Activated CD8-positive, alpha-beta memory T cell treated with anti-CD3 and anti-CD28 coated beads, Interleukin-2, amount 10 ng/mL, durations not matched to agents 7 days and 5 days (primary cell): ENCODE measurements at places on chromosomes 2 and 18.

DNA sequence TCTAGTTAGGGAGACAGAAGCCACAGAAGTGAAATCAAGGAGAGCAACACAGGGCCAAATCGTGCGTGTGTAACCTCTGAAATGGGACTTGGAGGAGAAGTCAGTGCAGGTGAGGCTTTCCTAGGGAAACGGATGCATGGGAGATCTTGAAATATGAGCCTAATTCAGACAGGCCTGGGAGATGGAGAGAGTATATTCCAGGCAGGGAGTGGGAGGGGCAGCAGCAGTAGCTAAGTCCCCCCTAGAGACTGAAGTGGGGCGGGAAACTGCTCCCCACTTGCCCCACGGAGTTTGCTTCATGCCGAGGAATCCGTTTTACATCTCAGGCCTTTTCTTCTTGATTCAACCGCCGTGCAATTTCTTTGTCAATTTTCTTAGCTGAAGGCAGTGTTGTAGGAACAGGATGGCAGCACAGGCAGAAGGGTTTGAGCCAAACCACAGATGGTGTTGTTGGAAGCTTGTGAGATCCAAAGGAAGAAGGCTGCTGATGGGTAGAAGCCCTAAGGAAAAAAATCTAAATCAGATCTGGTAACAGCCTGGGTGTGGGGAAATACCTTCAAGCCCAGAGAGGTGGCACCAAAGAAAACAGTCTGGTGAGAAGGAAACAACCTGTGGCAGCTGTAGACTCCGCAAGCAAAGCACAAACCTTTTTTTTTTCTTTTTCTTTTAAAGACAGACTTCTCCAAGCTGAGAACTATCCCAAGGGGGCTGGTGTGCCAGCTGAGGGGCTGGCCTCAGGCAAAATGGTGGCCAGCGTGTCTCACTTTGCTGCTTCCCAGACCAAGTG lies 40.2 kb downstream of the EPAS1 start:
- DNase-seq: no peak

- no peak for DNase-seq
These were observed 429.6 kb upstream of the SALL3 start for GRCh38 chr18:78549971-78550370.

GRCh38 chr2:51401546-51401945 lies 369.6 kb upstream of the NRXN1 start:
- DNase-seq: no peak

GRCh38 chr2:46498681-46499080 lies 19.3 kb downstream of the TMEM247 start:
- no peak for DNase-seq

GRCh38 chr2:126885751-126886210 lies 12.9 kb upstream of the TEX51 start:
- DNase-seq: no peak

GRCh38 chr2:195711478-195711877 lies 54.5 kb downstream of the SLC39A10 start:
- DNase-seq: no peak

DNA sequence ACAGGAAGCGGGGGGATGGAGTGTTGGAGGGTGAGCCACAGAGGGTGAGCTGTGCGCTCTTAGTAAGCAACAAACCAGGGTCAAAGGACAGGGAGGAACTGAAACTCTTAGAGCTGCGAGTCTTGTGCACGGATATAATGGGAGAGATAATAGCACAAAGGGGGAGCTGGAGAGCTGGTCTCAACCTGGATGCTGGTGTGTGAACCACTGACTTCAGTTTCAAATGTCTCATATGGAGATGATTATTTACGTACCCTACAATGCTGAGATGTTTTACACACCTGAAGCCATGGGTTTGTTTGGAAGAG lies 35.9 kb downstream of the PTGR3 start:
- no peak for DNase-seq

DNA sequence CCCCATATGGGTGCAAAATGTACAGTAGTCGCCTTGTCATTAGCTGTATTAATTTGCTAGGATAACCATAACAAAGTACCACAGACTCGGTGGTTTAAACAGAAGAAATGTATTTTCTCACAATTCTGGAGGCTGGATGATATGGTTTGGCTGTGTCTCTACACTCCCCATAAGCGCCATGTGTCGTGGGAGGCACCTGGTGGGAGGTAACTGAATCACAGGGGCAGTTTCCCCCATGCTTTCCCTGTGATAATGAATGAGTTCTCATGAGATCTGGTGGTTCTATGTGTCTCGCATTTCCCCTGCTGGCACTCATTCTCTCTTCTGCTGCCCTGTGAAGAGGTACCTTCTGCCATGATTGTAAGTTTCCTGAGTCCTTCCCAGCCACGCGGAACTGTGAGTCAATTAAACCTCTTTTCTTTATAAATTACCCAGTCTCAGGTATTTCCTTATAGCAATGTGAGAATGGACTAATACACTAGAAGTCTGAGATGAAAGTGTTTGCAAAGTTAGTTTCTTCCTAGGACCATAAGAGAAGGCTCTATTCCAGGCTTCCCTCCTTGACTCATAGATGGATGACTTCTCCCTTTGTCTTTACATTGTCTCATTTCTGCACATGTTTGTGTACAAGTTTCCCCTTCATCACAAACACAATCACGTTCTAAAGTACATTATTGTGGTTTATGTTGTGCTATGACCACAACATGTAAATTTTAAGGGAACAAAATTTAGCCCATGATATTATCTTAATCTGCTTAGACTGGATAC lies 1442.6 kb downstream of the SUCLG1 start:
- DNase-seq: no peak

DNA sequence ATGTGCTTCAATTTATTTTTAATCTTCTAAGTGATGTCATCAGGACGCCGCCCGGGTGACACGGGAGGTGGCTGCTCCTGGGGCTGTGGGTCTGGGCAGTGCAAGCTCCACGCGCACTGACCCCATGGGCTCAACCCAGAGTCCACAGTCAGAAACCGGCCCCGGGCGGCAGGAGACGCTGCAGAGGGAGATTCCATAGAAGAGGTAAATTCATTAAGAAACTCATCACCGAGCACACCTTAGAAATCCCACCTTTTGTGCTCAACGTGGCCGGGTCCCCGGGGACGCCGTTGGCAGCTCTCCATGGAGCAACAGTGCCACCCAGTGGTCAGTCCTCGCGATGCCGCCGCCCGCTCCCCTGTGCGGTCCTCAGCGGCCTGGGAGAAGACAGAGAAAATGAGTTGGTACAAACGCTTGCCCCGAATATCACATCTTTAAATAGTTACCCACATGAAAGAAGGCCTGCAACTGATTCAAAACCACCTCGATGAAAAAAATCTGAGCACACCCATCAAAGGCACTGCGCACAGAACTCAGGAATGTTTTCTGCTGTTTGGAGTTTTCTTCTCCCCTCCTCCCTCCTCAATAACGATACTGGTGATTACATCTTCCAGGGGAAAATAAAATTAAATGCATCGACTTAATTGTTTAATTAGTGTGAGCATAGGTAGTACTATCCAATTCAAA lies 92.6 kb downstream of the CMPK2 start:
- peak; percentile 72 for DNase-seq

DNA sequence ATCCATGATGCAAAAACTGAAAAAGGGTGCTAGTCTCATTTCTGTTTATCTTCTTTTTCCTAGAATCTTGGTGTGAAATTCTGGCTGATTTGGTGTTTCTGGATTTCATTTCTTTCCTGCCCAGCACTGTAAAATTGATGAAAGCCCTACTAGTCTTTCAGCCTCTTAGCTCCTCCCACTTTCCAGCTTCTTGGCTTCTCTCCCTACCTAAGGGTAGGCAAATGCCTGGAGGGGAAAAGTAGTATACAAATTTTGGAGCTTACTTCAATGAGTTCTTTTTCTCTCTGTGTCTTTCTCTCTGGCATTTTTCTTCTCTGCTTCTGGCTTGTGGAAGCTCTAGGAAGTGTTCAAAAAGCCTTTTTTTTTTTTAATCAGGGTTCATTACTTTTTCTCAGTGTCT lies 160.5 kb downstream of the XIRP2 start:
- DNase-seq: no peak

GRCh38 chr2:228917220-228917619 lies 353.9 kb downstream of the PID1 start:
- no peak for DNase-seq

- no peak for DNase-seq
These were observed 20.3 kb downstream of the SPOPL start for GRCh38 chr2:138521821-138522220.

GRCh38 chr2:200655918-200656580 lies 70.2 kb downstream of the AOX1 start:
- no peak for DNase-seq

DNA sequence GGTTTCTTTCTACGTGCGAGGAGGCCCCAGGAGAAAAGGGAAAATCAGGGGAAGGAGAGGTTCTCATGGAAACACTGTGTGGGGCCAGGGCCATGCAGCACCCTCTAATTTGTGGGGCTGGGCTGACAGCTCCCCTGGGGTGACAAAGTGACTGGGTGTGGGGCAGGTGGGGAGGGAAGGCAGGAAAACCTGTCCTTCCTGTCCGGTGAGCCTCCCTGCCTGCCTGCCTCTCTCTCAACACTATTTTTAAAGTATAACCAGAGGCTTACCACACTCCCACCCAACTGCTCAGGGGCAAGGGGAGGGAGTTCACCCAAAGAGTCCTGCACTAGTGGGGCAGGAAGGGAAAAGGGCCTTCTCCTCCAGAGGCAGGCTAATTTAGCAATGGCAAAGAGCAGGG lies 10.5 kb upstream of the EPAS1 start:
- DNase-seq: no peak

- no peak for DNase-seq
These were observed 217.1 kb downstream of the KLHL29 start for GRCh38 chr2:23602116-23602515.

DNA sequence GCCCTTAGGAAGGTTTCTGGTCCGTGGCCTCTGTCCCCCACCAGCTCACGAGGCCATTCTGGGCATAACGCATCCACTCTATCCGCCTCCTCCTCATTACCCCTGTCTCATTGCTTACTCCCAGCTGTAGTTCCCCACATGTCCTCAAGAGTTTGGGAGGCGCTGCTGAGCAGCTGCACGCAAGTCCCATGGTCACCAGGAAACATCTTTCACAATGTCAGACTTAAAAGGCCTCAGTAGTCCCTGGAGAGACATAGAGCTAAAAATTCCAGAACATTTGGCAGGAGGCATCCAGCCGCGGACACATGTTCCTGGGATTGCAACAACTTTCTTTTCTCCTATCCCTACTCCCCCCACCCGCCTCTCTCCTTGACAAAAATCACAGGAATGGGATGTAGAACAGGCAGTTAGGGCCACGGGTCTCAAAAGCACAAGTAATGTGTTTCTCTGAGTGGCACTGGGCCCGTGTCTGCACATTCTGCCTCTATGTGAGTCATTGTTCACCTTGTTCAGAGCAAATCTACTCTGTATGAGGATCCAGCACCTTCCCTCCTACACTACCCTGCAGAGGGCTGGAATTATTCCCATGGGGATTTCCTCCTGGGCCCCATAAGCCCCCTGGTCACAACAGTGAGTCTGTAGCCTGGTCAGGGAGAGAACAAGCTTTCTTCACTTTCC lies 8.1 kb downstream of the LBH start:
- peak; percentile 79 for DNase-seq

- DNase-seq: no peak
These were observed 141.8 kb downstream of the MEIS1 start for GRCh38 chr2:66576561-66577320.

DNA sequence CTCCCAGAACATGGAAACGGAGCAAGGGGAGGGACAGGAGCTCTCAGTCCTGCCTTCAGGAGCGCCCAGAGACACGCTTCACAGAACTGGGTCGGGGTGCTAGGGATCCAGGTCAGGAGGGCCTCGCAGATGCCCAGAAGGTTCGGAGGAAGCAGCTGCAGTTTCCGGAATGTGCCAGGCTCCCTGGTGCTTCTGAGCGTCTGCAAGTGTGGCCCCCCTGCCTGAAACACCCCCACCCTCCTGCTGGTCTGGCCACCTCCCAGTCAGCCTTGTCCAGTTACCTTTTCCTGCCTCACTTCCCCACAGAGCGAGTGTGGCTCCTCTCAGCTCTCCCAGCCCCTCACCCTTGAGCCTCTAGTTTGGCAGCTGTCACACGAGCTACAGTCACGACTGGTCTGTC lies 88.3 kb upstream of the TAF1B start:
- DNase-seq: no peak

DNA sequence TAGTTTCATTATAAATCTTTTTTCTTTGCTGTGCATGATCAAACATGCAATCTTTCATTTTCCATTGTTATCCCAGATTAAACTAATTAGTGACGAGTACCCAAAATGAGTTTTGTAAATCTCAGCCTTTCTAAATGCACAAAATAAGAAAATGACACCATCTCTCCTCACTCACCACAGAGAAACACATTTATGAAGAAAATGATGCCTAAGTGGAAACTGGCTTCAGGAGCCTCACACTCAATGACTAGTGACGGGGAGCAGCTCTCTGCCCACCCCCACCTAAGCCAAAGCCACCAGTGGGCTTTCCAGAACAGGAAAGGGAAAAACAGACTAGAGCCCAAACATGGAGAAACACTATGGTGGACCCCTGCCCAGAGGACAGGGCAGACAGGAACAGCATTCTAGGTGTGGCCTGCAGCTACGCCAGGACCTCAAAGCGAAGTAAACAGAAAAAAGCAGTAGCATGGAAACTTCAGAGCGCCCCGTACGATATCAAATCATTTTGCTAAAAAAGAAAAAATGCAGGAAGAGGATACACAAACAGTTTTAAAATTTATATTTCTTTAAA lies 113.5 kb downstream of the RBMS1 start:
- DNase-seq: no peak

DNA sequence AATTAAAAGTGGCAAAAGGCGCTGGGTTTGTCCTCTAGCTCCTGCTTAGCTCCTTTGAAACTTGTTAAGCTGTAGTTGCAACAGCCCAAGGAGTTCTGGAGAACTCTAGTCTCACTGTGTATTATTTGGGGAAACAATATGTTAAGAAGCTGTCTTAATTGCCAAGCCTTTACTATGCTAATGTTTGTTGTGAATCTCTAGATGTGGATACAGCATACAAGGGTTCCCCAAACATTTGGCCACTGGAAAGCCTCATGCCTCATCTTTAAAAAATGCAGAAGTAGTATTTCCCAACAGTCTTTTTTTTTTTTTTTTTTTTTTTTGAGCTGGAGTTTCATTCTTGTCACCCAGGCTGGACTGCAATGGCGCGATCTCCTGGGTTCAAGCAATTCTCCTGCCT lies 236.7 kb downstream of the PRKCE start:
- DNase-seq: no peak

DNA sequence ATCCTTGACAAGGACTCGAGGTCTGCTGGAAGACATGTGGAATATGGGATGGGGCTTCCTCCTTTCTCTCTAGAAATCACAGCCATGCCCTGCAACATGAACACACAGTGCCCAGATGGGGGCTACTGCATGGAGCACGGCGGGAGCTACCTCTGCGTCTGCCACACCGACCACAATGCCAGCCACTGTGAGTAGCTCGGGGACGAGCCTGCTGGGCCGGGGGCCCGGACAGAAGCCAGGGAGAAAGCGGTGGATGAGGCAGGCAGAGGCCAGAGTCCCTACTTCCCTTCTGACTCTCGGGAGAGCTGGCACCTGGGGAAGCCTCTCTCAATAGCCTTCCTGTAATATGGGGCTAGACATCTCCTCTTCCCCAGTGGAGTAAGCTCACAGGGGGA lies 50.5 kb downstream of the SNED1 start:
- DNase-seq: no peak

DNA sequence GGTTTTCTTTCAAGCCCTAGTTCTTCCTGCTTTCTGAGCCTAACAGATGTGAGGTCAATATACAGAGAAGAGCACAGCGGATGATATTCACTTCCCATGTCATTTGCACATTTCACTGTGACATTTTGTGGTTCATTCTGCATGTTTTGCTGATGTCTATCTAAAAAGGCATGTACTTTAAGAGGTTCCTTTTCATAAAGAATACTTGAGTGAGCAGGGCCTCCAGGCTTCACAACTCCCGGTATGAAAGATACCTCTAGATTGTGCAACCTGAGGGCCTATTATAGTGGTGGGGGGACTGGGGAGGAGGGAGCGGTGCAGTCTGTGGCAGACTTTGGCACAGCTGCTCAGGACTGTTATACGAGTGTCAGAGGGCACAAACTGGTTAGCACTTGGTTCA lies 54.6 kb downstream of the CPO start:
- DNase-seq: no peak
